Stimulated activated CD8-positive, alpha-beta memory T cell treated with anti-CD3 and anti-CD28 coated beads, Interleukin-15, amount 100 ng/mL, for 1 hour (primary cell): ENCODE measurements at places on chromosomes 7 and 10.

DNA sequence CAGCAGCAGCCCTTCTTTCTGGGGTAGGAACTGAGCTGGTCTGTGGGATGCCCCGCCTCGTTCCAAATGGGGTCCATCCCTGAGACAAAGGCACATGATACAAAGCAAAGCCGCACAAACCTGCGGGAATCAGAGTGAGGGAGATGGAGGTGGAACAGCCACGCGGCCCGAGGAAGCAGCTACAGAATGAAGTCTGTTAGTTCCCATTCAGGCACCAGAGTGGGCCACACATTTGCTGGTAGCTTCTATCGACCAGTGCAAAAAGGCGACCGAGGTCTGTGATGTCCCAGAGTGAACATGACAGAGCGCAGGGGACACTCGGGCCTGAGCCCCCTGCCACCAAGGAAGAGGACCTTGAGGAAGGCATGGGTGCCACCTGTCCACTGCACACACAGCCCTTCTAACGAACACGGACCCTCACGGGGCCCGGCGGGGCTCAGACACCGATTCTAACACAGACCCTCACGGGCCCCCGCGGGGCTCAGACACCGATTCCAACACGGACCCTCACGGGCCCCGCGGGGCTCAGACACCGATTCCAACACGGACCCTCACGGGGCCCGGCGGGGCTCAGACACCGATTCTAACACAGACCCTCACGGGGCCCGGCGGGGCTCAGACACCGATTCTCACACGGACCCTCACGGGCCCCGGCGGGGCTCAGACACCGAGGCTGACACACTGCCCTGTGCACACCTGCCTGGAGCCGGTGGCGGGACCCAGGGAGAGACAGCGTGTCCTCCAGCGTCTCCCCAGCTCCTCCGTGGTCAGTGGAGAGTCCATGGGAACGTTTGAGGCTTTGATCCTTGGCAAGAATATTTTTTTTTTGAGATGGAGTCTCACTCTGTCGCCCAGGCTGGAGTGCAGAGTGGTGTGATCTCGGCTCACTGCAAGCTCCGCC is 32.8 kb upstream of the FAM20C start:
- DNase-seq, result no peak

DNA sequence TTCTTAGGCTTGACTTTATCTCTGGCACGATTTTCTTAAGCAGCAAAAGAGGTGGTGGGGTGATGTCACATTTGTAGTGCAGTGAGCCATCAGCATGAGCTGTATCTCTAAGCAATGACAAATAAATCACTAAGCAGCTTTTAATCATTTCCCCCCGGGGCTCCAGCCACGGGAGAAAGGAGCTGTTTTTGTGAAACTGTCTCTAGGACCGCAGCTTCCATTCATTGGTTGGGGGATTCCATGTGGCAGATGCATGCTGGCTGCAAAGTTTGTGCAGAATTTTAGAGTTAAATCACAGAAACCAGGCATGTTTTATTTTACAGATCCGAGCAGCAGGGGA is 464 bp downstream of the KIAA1217 start:
- no peak for DNase-seq

GRCh38 chr7:136685501-136686173 is 182.8 kb upstream of the CHRM2 start:
- no peak for DNase-seq

DNA sequence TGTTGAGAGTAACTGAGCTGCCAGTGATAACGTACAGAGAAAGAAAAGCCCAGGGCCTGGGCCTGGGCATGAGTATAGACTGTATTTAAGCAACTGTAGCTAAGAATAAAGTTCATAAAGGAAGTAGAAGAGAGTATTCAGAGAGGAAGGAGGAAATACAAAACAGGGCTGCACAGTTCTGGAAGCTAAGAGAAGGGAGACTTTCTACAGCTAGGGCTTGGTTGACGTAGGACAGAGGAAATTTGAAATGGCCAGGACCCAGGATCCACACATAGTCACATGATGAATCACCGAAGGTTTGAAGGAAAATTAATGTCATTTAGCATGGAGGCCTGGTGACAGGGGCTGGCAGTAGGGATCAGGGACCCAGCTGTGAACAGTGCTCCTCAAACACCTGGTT is 66.7 kb downstream of the ARL4A start:
- no peak for DNase-seq

DNA sequence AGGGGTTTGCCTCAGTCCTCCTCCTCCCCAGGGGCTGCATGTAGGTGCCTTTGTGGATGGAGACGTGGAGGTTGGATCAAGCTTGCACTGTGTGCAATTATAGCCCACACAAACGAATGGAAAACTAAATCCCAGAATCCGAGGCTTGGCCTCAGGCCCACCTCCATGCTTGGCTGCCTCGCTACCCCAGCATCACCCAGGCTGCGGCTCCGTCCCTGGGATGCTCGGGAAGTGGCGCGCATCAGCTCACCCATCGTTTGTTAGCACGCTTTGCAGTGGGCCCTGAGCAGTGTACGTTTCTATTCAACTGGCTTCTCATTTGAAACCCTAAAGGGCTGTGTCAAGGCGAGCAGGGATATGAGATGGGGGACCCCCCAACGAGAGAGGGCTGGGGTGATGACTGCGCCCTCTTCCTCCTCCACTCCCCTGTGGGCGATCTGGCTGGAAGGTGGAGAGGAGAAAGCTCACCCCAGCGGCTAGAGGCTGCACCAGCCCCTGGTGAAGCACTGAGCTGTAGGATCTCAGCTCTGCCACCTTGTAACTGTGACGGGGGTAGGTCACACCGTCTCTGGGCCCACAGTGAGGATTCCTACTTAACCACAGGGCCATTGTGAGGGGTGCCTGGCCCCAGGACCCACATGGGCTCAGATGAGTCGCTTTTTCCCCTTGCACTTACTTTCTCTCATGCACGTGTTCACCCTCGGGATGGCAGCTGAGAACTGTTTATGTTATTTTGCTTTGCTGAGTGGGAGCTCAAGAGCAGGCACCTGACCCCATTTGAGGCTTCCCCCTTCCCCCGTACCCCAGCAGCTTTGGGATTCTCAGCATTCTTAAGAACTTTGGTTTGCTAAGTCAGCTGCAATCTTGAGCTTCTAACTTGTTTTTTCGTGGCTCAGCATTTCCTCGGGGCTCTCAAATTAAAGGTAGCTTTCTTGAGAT is 12.7 kb upstream of the BTBD16 start:
- no peak for DNase-seq

DNA sequence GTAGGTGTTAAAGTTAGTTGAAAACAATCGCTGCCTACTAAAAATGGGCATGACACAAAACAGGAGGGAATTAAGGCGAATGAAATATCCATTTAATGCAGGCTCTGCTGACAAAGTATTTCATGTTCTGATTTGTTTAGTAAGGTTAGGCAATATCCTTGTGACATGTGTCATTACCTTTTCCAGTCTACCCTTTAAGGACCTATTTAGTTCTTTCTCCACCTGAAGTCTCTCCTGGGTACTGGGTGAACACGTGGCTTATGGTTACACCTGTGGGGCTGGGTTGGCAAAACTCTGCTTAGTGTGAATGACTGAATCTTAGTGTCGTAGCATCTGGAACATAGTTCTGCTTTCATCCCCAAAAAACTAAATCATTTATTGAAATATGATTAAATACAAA is 313.5 kb downstream of the CCDC3 start:
- DNase-seq, result no peak

- DNase-seq, result no peak
These were observed 3.6 kb upstream of the TBX20 start for GRCh38 chr7:35257251-35258124.

- no peak for DNase-seq
These were observed 176.8 kb downstream of the PRKG1 start for GRCh38 chr10:51251110-51251509.

GRCh38 chr10:108566316-108567107 is 1356.8 kb downstream of the XPNPEP1 start:
- no peak for DNase-seq

- no peak for DNase-seq
These were observed 14.4 kb upstream of the SRRM3 start for GRCh38 chr7:76187272-76187671.

DNA sequence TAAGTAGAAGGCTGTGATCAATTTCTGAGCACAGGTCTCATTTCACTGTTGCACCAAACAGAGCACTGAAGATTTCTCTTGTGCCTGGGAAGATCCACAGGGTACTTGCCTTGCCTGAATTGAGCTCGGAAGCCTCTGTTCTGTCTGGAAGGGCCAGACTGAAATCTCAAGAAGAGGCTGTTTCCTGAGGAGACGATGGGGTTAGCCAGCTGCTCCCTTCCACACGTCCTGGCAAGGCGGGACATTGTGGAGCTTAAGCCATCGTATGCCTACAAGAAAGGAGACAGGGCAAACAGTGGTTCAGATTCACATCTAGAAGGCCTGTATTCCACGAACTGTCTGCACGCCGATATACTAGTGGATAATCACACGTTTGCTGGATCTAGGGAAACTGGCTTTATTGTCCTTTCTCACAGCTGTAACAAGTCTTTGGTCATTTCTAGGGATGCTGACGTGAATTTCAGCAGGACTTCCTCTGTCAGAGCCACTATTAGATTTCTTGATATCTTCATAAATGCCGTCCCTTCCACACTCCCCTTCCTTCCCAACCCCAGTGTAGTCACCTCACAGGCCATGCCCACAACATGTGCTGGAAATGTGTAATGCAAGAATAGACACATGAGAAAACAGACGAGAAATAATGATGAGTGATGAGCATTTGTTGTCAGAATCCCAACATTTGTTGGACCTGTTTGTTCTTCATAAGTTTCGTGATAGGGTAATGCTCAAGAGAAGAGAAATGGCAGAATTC is 137.2 kb upstream of the RSU1 start:
- DNase-seq, result no peak

- DNase-seq, result no peak
These were observed 406.5 kb downstream of the PLXNA4 start for GRCh38 chr7:132169730-132170129.

DNA sequence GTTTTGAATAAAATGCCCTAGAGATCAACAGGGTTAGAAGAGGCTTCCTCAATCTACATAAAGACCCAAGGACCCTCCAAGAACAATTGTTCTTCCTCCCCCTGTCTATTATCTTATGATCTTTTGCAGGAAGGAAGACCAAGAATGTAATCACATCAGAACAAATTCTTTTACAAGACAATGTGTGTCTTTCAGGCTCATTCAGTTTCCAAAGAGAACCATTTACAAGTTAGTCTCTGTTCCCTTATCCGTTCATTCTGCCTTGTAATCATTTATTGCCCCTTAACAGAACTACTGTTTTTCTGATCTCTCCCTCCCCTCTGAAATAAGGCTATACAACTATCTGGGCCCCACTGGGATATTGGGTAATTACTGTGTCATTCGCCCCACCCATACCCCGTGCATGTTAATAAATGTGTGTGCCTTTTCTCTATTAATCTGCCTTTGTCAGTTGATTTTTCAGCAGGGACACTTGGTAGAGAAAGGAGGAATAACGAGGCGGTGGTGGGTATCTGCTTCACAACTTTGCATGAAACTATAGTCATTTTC is 5.7 kb upstream of the MKRN1 start:
- no peak for DNase-seq

DNA sequence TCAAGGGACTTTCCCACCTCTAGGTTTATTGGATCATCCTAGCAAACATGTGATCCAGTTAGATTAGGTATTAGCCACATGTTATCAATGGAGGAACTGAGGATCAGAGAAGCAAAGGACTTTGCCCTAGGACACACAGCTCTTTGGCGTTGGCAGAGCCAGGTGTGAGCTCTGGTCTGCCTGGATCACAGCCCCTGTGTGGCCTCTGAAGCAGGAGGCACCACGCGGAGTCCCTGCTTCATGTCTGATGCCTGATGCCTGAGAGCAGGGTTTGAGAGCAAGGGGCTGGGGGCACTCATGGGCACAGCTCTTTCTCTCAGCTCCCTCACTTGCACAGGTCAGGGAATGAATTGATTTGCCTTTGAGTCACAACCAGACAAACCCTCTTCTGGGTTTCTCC is 64.7 kb upstream of the CTBP2 start:
- no peak for DNase-seq

DNA sequence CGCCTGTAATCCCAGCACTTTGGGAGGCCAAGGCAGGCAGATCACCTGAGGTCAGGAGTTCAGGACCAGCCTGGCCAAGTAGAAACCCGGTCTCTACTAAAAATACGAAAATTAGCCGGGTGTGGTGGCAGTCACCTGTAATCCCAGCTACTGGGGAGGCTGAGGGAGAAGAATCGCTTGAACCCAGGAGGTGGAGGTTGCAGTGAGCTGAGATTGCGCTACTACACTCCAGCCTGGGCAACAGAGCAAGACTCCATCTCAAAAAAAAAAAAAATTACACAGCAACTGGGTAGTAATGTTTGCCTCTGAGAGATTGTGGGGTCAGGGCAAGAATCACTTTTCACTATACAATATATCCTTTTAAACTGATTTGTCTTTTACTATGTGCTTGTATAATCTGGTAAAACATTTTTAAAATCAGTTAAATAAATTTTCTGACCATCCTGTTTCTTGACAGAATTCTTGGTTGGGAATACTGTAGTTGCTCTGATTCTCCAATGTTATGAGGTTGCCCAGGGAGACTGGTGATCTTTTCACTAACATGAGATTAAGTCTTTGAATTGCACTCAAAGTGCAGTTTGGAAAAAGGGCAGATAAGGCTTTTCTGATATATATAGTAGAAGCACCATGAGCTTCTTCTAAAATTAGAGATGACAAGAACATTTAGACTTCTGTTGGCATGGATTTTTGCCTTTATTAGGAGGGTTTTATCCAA is 1.5 kb downstream of the ENTPD7 start:
- DNase-seq, result no peak

DNA sequence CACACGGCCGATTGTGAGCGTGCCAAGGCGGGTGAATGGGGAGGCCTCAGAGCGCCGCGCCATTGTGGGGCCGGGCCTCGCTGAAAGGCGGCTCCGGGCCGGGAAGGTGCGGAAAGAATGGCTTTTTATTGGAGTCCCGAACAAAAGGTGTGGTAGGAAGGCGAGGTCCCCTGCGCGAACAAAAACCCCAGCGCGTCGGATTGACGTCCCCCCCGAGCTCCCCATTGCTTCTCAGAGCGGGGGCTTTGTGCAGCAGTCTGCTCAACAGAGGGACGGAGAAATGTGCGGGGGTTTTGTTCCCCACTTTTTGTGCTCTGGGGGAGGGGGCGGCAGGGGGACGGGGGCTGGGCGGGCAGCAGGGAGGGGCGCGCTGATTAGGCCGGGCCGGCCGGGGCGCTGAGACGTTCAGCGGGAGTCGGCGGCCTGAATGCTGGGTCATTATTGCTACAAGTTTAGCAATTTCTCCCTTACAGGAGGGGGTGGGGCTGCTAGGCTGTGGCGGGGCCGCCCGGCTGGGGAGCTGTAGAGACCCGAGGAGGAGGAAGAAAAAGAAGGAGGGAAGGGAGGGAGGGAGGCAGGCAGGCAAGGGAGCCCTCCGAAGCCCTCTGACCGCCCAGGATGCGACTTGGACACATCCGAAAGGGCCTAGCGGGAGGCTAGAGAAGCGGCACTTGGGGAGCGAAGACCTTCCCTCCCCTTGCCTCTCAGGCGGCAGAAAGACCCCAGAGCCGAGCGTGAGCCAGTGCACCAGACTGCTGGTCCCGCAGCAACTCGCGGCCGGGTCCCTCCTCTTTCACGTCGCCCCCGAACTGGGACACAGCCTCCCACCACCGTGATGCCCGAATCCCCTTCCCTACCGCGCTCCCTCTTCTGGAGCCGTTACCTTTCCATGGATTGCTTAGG is 4.6 kb downstream of the NKX2-3 start:
- no peak for DNase-seq
